ENCODE measurements at places on chromosomes 16 and 17. TPM values are rescaled to one million over a fixed set of nuclear protein-coding genes. Genes with fewer than 3 reads are reported as not detected.

DNA sequence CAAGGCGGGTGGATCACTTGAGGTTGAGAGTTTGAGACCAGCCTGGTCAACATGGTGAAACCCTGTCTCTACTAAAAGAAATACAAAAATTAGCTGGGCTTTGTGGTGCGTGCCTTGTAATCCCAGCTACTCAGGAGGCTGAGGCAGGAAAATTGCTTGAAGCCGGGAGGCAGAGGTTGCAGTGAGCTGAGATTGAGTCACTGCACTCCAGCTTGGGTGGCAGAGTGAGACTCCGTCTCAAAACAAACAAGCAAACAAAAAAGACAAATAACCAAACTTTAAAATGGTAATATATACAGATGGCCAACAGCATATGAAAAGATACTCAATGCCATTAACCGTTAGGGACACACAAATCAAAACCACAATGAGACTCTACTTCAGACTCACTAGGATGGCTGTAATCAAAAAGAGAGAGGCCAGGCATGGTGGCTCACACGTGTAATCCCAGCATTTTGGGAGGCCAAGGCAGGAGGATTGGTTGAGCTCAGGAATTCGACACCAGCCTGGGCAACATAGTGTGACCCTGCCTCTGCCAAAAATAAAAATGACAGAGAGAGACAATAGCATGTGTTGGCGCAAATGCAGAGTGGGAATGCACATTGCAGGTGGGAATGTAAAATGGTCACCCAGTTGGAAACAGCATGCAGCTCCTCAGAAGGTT is 21.3 kb downstream of the SULT1A2 start:
- no peak for DNase-seq

The MPV17L gene
- total RNA-seq, result 6.1 TPM

The MAF gene
- total RNA-seq, result 7.9 TPM

The TIMP2 gene
- total RNA-seq, result 88.3 TPM

- DNase-seq, result no peak
Measured at GRCh38 chr16:89045181-89045815, 48.4 kb upstream of the ACSF3 start.

DNA sequence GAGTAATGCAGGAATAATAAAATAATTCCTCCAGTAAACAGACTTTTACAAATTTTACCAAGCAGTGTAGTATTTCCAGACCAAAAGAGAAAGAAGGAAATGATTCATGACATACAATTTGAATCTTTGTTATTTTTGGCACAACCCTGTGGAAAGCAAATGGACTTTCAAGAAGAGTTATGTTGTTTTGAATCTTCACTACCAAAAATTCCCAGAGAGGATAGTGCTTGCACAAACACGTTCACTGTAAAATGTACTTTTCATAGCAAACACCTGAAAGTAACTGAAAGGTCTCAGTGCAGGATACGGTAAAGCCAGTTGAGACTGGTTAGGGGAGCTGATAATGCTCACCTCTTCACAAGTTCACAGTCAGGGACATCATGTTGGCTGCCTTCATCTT is 107.1 kb downstream of the USP22 start:
- DNase-seq, result no peak

The KRT24 gene
- not detected for total RNA-seq

DNA sequence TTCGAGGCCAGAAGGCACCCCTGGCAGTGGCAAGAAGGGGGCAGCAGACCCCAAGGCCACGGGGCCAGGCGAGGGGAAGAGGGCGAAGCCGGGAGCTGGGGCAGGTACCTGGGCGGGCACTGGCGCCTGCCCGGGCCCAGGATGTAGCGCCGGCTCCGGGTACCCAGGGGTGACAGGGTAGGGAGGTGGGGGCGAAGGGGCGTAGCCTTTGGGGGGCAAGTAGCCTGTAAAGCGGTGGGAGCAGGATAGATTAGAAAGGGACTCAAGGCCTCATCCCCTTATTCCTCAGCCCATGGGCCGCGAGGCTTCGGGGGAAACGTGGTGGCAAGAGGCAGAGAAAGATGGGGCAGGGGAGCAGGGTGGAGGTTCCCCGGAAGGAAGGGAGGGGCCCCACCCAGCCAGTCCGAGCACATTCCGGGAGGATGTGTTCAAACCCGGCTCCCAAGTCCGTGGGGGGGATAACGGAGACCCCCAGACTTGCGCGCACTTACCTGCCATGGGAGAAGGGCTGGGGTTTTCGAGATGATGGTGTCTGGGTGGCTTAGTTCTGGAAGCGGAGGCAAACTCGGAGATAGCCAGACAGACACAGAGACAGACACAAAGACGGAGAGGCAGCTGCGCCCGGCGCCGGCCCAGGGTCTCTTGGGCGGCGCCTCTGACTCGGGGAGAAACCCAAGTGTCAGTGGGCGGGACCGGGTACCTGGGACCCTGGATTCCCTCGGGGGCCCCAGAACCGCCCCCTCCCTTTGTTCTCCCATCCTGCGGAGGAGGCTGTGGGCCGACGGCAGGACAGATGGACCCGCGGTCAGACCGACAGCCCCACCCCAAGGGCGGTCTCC is 493 bp downstream of the PLSCR3 start:
- no peak for DNase-seq

DNA sequence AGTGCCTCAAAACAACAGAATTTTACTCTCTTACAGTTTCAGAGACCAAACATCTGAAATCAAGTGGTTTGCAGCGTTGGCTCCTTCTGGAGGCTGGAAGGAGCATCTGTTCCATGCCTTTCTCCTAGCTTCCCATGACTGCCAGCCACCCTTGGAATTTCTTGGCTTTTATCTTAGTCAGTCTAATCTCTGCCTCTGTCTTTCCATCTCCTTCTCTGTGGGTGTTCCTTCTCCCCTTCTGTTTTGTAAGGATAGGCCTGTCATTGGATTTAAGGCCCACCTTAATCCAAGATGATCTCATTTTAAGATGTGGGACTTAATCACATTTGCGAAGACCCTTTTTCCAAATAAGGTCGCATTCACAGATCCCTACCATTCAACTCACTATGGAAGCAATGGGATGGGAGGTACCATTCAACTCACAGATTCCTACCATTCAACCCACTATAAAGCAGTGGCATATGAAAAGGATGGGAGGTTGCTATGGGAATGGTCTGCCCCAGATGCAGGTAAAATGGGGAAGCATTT is 321.8 kb downstream of the WWOX start:
- no peak for DNase-seq

- no peak for DNase-seq
Measured at GRCh38 chr16:57694725-57695679, at the start of gene DRC7. Gene DRC7 (plus strand): TSS chr16:57694806. CDS start chr16:57697950, 3,144 bp downstream.

The PRAC1 gene
- total RNA-seq, result not detected

The KRTAP4-4 gene
- not detected for total RNA-seq

- DNase-seq, result peak; percentile 73
Measured at GRCh38 chr17:82333279-82334171, at the start of gene SECTM1. Gene SECTM1 (minus strand): TSS chr17:82333766. CDS start chr17:82327240, 6,526 bp downstream.

- no peak for DNase-seq
Measured at GRCh38 chr17:71192848-71193247, 928.0 kb upstream of the SOX9 start.

DNA sequence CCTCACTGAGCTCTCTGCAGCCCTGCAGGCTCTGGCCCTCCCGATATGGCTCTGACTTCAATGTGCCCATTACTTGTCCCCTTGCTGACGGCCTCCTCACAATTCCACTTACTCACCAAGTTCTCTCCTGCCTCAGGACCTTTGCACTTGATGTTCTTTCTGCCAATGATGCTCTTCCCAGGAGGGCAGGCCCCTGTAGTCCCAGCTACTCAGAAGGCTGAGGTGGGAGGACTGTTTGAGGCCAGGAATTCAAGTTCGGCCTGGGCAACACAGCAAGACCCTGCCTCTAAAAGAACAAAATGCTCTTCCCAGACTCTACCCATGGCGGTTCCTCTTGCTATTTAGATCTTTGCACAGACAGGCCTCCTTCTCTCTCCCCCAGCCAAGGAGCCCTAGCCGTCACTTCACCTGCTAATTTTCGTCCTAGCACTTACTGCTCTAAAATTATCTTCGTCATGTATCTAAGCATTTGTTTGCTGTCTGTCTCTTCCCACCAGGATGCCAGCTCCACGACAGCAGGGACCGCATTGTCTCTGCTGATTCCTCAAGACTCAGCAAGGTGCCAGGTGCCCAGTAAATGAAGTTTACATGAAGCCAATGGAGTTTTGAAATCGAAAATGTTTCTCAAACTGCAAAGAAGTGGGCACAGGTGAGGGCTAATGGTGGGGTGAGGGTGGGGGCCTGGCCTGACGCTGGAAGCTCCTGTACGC is 626 bp upstream of the RAI1 start:
- DNase-seq, result no peak

The SYNRG gene
- 20.0 TPM for total RNA-seq

DNA sequence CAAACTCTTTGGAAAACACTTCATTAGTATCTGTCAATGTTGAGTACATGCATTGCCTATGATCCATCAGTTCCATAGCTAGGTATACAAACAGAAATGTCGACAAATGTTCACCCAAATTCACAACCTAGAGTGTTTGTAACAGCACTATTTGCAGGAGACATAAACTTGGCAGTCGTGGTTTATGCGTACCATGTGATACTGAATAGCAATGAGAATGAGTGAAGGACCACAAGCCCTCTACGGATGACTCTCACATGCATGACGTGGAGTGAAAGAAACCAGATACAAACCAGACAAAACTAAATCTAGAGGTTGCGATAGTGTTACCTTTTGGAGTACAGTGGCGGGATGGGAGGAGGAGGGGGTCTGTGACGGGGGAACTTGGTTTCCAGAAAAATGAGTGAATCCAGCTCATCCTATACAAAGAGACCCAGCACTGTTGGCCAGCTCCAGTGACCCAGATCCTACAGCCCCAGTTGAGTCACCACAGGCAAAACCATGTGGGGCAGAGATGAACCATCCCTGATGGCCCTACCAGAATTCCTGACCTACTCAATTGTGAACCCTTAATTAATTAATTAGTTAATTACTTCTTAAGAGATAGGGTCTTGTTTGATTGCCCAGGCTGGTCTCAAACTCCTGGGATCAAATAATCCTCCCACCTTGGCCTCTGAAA is 15.9 kb upstream of the ULK2 start:
- no peak for DNase-seq

DNA sequence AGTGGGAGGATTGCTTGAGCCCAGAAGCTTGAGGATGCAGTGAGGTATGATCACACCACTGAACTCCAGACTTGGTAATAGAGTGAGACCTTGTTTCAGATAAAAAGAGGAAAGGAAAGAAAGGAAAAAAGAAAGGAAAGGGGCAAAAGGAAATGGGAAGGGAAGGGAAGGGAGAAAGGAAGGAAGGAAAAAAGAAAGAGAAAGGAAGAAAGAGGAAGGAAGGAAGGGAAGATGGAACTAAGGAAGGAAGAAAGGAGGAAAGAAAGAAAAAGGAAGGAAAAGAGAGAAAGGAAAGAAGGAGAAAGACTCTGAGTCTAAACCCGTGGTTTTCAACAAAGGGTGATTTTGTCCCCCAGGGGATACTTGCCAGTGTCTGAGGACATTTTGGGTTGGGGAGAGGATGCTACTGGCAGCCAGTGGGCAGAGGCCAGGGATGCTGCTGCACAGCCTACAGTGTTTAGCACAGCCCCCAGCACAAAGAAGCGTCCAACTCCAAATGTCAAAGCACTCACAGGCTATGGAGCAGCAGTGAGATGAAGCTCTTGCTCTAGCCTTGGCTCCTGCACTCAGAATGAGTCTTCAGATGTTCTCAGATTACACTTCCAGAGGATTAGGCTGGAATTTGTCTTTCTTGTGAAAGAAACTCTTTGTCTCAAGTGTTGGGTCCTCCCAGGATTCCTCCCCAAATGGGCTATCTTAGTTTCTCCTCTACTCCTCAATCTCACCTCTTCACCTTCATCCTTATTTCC is 64.2 kb downstream of the BMERB1 start:
- no peak for DNase-seq

DNA sequence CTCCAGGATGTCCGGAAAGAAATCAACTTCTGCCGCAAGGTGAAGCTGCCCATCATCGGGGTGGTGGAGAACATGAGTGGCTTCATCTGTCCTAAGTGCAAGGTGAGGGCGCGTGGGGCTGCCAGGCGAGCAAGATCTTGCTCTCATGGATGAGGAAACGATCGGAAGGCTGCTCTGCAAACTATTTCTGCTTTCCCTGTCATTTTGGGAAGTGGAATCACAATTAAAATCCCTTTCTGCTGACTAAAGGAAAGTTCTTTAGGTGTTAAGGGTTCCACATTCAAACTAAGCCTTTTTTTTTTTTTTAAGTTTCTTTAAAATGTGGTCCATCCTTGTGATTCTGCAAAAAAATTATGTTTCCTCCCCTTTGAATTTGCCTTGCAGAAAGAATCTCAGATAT is 17.7 kb downstream of the NUBP1 start:
- no peak for DNase-seq

GRCh38 chr17:10737168-10737622 is 7.4 kb upstream of the TMEM220 start:
- peak; percentile 45 for DNase-seq

GRCh38 chr17:58556833-58557250 is 42.4 kb upstream of the MTMR4 start:
- no peak for DNase-seq

GRCh38 chr17:39903158-39903884 is 15.1 kb downstream of the GSDMB start:
- no peak for DNase-seq

The DVL2 gene
- 16.7 TPM for total RNA-seq

The MYL4 gene
- total RNA-seq, result 69.0 TPM

GRCh38 chr16:68985268-68985667 is 120.2 kb upstream of the HAS3 start:
- no peak for DNase-seq

DNA sequence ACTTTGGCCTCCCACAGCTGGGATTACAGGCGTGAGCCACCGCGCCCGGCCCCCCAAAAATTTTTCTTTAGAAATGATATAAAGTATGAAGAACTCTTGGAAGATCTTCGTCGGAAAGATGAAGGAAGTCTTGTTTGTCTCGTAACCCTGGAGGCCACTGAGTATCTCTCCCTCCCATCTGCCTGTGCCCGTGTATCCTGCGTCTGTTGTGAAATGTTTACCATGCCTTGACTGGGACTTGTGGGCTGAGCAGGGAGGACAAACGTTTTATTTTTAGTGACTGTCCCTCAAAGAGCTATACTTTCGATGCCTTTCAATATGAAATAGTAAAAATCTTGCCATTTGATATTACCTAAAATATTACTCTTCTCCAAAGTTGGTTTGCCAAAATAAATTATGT is 121.2 kb downstream of the RPTOR start:
- DNase-seq, result no peak

The HOXB8 gene
- not detected for total RNA-seq
